ENCODE measurements at places on chromosomes 12 and 14.
A peak's percentile ranks its signal among the peaks of the same experiment; 100 is the strongest.

- no peak for DNase-seq
Observed at GRCh38 chr14:52067873-52068614, 815 bp downstream of the NID2 start.

- DNase-seq, result no peak
Observed at GRCh38 chr14:23076785-23077408, 18.0 kb downstream of the ACIN1 start.

DNA sequence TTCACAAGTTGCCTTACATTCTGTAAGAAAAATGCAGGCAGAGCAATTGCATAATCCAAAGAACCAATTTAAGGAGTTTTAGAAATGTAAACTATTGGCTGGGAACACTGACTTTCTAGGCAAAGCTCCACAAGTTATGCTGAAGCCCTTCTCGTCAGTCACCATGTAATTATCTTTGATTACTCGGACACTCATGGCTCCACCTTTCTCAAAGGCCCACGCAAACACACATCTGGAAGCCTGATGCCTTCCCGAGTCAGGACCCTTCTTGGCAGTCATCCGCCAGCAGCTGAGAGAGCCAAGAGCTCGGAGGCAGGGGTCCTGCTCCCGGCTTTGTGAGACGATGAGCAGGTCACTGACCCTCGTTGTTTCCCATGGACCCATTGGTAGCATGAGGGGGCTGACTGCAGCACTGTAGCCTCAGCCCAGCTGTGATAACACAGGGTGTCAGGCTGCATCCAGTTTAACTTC, 202.2 kb downstream of the TMEM132D start:
- peak; percentile 37 for DNase-seq

DNA sequence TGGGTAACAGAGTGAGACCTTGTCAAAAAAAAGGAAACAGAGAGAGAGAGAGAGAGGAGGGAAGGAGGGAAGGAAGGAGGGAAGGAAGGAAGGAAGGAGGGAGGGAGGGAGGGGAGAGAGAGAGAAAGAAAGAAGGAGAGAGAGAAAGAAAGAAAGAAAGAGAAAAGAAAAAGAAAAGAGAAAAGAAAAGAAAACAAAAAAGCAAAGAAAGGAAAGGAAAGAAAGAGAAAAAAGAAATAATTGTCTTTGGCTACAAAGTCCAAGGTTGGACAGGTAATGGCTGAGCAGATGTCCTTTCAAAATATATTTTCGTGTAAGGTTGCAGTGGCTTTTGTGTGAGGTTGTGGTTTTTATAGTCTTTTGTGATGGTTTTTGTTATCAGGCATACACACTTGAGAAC, 21.6 kb upstream of the CCDC60 start:
- DNase-seq, result no peak

DNA sequence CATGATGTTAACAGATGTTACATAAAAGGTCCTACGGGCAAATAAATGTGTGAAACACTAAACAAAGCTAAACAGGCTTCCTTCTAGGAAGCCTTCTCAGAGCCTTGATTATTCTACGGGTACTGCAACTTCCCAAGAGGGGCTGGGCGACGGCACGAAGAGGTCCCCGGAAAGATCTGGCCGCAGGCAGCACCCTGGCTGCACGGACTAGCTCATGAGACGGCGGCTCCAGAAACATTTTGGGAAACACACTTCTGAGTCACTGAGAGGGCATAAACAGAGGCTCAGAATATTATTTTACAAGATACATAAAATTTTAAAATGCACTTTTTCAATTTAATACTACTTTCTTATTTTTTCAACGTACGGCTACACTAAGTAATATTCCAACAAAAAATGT, 19.4 kb downstream of the STX2 start:
- no peak for DNase-seq

DNA sequence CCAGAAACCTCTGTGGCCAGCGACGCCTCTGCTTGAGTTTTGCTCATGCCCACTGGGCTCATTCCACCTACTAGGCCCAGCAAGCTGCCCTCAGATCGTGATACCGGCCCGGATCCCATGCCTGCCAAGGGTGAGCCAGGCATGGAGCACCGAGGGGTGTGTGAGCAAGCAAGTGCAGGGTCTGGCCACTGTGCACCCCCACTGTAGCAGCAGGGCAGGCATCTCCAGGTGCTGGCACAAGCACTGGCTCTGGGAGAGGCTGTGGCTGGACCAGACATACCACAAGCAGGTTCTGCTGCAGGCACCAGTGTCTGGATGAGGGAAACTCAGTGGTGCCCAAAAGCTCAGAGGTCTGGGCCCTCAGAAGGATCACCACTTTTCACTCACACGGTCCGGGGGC, 20.6 kb downstream of the FAM186A start:
- no peak for DNase-seq

DNA sequence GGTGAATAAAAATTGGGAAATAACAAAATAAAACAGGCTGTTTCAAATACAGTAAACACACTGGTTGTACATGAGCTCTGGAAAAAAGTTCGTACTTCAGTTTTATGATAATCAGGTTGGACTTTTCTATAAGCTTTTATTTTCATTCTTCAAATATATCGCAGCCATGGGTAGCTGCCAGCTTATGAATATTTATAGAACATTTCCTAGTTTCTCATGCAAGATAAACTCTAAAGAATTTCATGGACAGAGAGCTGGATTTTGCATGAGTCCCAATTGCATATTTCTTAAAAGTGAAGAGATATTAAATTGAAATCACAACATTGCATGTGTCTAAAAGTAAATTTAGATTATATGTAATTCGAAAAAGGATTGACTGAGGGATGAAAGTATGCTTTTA, 827.6 kb downstream of the SLC6A15 start:
- no peak for DNase-seq

DNA sequence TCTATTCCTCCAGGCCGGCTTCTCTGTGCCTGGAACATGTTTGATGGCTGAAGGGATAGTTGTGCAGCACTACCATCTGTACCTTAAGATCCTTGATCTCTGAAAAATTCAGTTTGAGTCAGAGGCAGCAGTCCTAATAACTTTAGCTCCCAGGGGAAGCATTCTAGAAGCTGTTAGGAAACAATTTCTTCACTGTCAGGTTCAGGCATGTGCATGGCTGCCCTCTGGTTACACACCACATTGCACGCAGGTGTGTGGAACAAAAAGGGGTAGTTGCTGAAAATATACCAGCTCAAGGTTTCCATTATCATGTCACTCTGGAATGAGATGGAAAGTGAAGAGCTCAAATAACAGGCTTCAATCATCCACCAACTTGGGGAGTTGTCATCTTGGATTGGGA, 80.1 kb downstream of the CHST11 start:
- no peak for DNase-seq

GRCh38 chr14:101075025-101075800, 171.7 kb upstream of the RTL1 start:
- no peak for DNase-seq

DNA sequence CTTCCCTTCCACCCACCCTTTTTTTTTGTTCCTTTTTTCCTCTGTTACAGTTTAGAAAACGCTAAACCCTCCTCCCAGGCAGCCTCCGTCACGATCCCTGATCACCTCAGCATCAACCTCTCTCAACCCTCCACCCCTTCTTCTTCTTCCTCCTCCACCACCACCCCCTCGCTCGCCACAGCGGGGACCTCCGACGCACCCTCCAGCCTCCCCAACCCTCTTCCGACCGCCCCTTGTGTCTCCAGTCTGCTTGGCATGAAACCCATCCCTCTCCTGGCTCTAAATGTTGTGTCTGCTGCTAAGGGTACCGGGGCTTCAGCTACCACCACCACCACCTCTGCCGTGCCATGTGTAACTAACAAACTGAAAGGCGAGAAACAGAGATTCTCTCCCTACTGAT, 22.9 kb downstream of the PCBP2 start:
- no peak for DNase-seq

- DNase-seq, result no peak
Observed at GRCh38 chr14:91466192-91466591, 43.9 kb downstream of the PPP4R3A start.
